Central memory CD4-positive, alpha-beta T cell (primary cell): ENCODE measurements at places on chromosomes 7 and 10.

- DNase-seq: no peak
Observed at GRCh38 chr10:115093286-115093775, at the start of gene ATRNL1. Gene ATRNL1 (plus strand): TSS chr10:115093365. CDS start chr10:115093751, 386 bp downstream.

DNA sequence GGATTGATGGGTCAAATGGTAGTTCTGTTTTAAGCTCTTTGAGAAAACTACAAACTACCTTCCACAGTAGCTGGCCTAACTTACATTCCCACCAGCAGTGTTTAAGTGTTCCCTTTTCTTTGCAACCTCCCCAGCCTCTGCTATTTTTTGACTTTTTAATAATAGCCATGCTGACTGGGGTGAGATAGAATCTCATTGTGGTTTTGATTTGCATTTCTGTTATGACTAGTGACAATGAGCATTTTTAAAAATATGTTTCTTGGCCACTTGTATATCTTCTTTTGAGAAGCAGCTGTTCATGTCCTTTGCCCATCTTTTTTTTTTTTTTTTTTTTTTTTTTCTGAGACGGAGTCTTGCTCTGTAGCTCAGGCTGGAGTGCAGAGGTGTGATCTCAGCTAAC lies 155.2 kb upstream of the BMPER start:
- no peak for DNase-seq

DNA sequence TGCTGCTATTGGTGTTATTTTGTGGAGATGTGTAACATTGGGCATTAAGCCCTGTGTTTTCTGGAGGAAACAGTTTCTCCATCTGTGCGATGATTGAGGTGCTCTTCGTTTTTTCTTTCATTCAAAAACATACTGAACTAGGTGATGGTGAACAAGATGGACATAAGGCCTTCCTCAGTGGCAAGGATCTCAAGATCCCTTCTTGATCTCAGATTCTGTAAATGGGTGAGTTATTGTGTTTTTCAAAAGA lies 759 bp upstream of the ELAPOR2 start:
- no peak for DNase-seq

GRCh38 chr7:7773334-7774309 lies 55.2 kb upstream of the RPA3 start:
- no peak for DNase-seq

DNA sequence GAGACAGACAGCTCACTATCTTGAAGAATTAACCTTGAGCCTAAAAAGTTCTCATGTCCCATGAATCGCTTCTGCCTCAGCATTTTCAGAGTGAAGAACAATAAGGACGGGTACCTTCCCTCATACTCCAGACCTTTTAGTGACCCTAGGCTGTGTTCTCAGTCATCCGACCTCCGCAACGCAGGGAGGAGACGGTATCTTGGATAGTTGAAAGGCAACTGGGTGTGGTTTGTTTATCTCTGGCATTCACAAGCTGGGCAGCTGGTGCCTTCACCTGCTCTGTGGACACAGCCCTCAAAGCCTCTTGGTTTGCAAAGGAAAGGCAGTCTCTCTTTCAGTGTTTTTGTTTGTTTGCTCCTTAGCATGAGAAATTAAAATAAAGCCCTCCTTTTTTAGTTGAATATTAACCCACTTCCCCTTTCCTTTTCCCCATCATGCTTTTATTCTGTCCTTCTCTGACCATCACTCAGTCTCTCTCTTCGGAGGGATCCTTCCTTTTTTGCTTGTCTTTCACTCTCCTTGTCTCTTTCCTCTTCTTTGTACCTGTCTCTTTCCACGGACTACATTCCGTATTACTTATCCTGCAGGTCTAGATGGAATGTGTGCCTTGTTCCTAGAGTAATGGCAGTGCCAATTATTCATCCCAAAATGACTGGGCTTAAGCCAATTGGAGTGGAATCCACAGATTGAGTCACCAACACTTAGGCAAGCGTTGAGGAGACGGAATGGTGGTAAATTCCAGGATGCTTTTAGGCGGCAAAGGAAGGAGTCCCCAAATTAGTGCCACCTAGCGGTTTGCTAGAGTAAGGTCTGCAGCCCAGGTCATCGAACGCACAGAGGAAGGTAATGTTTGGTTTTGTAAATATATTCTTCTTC lies 45.8 kb downstream of the PRR15 start:
- DNase-seq: no peak

DNA sequence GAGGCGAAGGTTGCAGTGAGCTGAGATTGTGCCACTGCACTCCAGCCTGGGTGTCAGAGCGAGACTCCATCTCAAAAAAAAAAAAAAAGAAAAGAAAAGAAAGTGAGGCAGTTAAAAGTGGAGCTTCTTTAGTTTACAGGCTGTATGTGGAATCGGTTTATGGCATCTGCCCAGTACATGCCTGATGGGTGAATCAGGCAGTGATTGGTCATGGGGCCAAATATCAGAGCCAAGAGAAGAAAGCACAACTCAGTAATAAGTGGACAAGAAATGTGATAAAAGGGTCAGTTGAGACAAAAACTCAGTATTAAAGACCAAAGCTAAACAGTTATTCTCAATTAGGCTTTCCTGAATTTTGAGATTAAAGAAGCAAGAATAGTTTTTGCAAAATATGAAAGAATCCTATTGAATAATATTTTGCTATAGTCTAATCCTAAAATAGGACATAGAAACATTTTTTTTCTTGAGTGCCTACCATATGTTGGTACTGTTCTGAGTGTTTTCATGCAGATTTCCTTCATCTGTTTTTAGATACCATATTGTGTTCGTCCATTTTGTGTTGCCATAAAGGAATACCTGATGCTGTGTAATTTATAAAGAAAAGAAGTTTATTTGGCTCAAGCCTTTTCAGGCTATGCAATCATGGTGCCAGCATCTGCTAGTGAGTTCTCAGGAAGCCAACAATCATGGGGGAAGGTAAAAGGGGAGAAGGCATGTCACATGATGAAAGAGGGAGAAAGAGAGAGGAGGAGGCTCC lies 14.4 kb downstream of the CDC14C start:
- DNase-seq: no peak

GRCh38 chr7:54985426-54986330 lies 33.1 kb upstream of the EGFR start:
- no peak for DNase-seq

DNA sequence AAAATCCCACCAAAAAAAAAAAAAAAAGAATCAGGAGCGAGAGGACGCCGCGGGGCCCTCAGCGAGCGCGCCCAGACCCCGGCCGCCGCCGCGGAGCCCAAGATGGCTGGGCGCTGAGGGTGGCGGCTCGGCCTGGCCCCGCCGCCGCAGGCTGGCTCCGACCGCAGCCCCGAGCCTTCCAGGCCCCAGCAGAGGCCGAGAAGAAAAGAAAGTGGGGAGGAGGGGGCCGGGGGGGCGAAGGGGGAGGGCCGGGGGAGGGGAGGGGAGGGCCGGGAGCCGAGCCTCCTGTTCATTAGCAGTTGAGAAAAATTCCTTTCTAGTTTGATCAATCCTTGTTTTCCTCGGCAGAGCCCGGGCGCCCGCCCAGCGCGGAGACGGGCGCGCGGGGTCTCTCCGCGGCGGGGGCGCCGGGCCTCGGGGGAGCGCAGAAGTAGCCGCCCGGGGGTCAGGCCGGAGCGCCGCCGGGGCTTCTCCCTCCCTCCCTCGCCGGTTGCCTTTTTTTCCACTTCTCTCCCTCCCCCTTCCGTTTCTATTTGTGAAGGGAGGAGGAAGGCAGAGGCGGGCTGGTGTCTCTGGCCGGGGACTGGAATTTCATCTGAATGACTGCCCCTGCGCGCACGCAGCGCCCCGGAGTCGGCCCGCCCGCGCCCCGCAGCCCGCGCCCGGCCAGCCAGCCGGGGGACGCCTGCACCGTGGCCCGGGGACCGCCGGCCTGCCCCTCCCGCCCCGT lies 778 bp upstream of the TRIM8 start:
- DNase-seq: peak; percentile 31

GRCh38 chr10:103552856-103553742 lies 59.6 kb downstream of the NEURL1 start:
- DNase-seq: no peak

DNA sequence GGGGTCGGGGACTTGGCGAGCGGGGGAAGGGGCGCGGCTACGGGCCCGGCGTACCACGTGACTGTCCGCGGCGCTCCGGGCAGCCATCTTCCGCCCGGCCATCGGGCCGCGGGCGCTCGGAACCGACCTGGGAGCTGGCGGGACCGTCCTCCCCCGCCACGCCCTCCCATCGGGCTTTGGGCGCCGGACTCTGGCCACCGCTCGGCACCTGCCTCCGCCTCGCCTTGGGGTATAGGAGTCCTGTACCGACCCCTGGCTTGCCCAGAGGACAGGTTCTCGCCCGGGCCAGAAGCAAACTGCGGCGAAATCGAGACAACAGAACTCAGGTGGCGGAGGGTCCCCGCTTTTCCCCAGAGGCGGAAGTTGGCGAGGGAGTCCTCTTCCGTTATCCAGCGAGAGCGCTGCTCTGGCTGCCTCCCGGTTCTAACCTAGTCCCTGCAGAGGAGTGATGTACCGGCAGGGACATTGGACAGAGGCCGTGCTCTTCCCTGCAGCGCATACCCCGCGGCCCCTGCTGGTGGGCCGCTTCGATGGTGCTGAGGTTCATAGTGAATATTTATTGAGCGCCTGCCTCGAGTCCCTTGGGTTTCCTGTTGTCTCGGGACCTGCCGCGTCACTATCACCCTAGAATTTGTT lies 1.2 kb upstream of the SGMS1 start:
- DNase-seq: peak; percentile 64

DNA sequence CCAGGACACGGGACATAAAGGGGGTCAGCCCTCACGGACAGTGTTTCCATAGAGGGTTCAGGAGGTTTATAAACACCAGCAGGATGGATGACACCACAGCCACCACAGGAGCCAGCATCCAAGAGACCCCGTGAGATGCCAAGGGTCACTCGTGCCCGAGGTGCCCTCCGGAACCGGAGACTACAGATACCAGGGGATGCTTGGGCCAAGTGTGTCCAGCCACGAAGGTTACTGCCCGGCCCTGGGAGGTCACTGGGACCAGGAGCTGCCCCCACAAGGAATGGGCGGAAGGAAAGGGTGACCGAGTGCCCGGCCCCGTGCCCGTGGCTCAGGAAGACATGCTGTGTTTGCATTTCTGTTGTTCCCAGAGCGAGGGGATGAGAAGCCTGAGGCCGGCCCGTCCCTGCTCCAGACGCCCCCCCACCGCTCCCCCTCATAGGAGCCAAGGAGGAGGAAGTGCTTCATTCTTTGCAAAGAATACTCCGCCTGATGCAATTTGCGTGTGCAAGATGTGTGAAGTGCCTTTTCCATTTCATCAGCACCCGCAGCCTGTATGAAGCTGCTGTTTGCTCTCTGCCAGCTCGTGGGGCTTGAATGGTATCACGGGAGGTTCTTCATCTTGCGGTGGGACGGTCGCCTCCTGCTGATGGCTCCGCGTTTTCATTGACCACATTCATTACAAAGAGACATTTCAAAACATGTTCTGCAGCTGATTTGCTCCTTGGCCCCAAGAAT lies 176.4 kb downstream of the ELFN1 start:
- no peak for DNase-seq

DNA sequence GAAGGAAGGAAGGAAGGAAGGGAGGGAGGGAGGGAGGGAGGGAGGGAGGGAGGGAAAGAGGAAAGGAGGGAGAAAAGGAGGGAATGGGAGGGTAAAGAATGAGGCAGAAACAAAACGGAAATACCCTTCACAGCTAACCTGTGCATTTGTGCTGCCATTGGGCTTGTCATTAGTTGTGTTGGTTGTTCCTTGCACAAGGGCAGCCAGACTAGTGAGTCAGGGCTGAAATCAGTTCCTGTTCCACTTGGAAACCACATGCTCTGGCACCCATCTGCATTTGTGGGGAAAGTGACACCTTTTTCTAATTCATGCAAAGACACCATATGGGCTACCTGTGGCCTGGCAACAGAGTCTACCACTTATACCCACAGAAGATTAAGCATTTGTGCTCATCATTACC lies 1004.0 kb upstream of the C7orf33 start:
- no peak for DNase-seq
